Brain (organoid and tissue), 16 donors: ENCODE measurements at places on chromosomes 12 and 14. TPM values are rescaled to one million over a fixed set of nuclear protein-coding genes. Genes with fewer than 3 reads are reported as not detected.

ANKS1B gene
- 43.3 TPM for polyA plus RNA-seq

CCT2 gene
- polyA plus RNA-seq, result 150 TPM

TAS2R8 gene
- polyA plus RNA-seq, result not detected

CEBPE gene
- not detected for polyA plus RNA-seq

CLEC7A gene
- not detected for polyA plus RNA-seq

SYCP3 gene
- polyA plus RNA-seq, result not detected

ADAMTS20 gene
- not detected for polyA plus RNA-seq

RD3L gene
- polyA plus RNA-seq, result not detected

GALNT6 gene
- polyA plus RNA-seq, result 9.3 TPM

RASSF9 gene
- polyA plus RNA-seq, result 0.10 TPM

CLEC4C gene
- not detected for polyA plus RNA-seq

EML5 gene
- polyA plus RNA-seq, result 1.4 TPM

IRF9 gene
- polyA plus RNA-seq, result 42.6 TPM

RPS6KA5 gene
- polyA plus RNA-seq, result 10.5 TPM

G2E3 gene
- polyA plus RNA-seq, result 3.4 TPM

CATSPERB gene
- polyA plus RNA-seq, result not detected

KRT6A gene
- polyA plus RNA-seq, result not detected
